ENCODE measurements at places on chromosomes 11 and 22.

DNA sequence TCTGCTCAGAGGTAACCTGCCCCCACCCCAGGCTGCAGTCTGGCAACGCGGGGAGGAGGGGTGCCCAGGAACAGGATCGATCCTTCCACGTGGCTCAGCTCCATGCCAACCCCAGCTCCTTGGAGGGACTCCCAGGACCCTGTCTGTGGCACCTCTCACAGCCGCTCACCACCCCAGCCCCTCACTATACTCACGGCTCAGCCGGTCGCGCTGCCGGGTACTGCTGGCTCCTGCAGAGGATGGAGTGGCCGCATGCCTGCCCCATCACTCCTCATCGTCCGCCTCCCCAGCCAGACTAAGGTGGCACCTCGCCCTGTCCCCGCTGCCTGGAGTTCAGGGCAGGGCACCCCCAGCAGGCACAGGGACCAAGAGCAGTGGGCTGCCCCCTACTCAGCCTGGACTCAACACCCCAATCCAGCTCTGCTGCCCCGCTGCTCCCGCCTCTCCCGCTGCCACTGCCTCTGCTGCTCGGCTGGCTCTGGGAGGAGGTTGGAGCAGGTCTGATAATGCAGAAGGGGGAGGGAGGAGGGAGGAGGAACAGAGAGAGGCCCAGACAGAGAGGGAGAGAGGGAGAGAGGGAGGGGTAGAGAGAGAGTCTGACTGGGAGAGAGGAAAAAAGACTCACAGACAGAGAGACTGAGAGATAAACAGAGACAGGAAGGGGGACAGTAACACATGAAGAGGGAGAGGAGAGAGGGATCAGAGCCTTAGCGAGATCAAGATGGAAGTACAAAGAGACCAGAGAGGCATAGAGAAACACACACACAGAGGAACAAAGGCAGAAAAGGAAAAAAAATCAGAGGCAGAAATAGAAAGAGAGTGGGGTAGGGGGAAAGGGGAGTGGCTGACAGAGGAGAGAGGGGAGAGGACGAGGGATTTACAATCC is at the start of gene PDE2A:
PDE2A (minus strand) TSS at position 480 of the 886 bp plus-strand sequence; CDS start at position 265, 215 bp downstream.
- no peak for DNase-seq

DNA sequence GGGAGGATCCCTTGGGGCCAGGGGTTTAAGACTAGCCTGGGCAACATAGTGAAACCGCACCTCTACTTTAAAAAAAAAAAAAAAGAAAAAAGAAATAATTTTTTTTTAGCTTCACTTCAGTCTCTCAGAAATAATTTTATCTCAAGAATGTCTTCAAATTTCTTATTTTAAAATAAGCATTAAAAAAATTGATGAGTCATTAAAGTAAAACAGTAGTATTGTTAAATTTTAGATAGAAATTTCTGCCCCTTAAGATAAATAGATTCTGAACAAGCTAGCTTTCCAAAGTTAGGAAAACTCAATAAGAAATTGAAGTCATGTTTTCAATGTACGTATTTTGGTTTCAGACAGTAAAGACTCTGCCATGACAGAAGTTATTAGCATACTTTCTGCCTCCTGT is 7.7 kb upstream of the PACS1 start:
- DNase-seq, result no peak

- DNase-seq, result no peak
These were observed 27.3 kb downstream of the FAM118A start for GRCh38 chr22:45336971-45337431.

DNA sequence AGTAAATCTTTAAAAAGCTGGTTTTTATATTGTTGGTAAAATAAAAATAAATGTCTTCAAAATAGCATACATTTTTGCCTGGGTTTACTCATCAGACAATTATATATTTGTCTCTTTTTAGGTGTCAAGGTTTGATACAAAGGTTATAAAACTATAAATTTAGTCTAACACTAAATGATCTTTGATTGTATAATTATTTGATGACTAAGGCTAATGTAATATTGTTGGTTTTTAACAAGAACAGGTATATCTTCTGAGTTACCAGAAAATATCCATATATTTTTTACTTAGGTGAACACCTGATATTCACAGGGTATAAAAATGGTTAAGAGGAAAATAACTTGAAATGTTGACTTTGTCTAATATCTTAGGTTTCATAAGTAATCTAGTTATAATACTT is 104.3 kb downstream of the KIF18A start:
- no peak for DNase-seq

GRCh38 chr11:68460741-68461574 is at the start of gene PPP6R3:
Gene PPP6R3, plus strand, starts transcription at chr11:68460752. Its CDS starts 76,913 bp downstream, at chr11:68537665.
- no peak for DNase-seq

GRCh38 chr11:107337917-107338316 is 119.7 kb downstream of the CWF19L2 start:
- no peak for DNase-seq

DNA sequence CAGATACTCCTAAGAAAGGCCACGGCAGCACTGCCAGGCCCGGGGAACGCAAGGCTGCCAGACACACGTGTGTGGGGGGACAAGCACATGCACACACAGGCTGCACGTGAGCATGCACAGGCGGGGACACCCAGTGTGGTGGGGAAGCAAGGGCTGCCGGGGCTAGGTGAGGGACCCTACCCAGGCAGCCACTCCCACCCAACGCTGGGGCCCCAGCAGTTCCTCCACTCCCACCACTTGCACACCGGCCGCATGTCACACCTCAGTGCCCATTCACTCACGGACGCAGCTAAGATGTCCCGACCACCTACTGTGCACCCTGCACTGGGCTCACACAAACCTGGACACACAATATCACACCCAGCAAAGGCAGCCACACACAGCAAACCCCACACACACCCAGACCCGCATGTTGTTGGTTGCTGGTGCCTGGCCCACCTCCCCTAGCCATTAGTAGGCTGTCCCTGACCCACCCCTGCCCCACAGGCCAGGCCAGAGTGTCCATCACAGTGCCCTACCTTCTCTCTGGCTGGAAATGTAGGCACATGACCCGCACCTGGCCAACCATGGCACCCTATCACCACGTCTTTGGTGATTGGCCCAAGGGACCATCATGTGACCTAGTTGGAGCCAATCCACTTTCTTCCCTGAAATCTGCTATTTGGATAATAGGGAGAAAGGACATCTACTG is 8.8 kb downstream of the SSTR3 start:
- no peak for DNase-seq

Measured in cardiac septum (tissue), 1 donor.